ENCODE measurements at places on chromosomes 1 and 21.

- no peak for DNase-seq
Measured at GRCh38 chr1:174013864-174014418, 8.2 kb downstream of the RC3H1 start.

DNA sequence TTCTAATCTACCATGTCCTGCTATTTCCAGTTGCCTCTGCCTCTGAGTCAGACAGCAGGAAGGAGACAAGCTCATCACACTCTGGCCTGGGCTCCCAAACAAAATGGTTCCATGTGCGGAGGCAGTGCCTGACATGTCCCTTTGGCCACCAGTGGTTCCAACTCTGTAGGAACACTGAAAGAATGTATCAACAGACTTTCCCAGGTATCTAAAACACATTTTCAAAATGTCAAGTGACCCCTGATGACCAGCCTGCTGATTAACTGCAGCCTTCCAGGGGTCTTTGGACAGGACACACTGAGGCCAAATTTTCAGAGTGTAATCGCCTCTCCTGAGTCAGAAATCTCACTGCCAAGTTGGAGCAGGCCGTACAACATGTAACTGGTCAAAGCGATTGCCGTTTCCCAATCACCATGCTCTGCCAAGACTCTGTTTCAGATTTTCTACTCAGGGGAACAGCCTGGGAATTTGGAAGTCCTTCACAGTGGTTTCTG, 172.7 kb downstream of the TPR start:
- no peak for DNase-seq

- no peak for DNase-seq
Measured at GRCh38 chr1:6724517-6725141, 23.0 kb upstream of the DNAJC11 start.

DNA sequence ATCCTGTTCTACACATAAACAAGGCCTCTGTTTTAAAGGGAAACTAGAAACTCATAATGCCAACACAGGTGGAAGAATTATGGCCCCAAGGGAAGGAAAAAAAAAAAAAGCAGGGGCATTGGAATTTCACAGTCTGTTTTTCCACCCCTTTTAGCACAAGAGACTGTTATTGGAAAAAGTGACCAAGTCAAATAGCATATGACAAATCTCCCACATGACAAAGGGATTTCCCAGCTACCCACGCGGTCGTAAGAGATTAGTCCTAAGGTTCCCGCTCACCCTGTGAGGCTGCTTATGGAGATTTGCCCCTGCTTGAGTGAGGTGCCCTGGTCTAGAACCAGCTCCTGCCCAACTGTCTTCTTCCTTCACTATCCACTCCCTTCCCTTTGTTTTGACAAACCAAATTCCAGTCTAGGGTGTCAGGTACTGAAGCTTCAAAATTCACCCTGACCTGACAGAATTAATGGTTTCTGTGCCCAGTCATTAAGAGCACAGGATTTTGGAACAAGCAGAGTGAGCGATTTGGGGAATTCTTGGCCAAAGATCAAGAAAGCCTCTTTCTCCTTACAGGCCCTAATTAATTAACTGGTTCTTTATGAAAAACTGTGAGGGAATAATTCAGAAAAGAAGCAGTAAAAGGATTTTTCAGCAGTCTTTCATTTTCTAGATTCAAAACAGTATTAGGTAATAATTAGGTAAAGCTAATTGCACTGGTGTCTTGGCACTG, 107.3 kb downstream of the NMNAT2 start:
- DNase-seq, result no peak

- DNase-seq, result no peak
Measured at GRCh38 chr1:196517193-196517592, 91.0 kb downstream of the KCNT2 start.

DNA sequence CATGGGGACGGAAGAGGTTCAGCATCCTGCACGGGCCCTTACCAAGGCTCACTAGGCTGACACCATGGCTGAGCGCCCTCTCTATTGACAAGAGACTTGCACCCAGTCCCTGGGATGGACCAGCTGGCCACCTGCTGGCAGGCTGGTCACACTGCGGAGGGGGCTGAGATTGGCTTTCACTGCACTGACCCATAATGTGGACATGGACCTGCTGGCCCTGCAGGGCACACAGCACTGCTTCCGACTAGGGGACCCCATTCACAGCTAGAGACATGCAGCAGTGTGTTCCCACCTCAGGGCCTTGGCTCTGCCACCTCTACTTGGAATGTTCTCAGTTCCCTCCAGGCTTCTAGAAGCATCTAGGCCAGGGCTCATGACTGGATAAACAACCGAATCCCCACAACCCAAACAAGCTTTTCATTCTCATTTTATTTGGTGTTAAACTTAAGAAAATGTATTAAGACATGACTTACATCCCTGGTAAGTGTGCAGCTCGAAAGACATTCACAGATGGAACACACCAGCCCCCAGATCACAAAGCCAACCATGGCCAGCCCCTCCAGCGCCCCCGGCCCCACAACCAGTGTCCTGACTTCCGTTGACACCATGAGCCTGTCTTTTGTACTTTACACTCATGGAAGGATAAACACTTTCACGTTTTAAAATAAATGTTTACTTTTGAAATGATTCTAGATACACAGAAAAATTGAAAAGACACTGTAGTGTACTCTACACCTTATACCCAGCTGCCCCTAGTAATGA, 9.3 kb upstream of the SRARP start:
- DNase-seq, result no peak

GRCh38 chr21:24045373-24045772, 1561.9 kb downstream of the MRPL39 start:
- no peak for DNase-seq

GRCh38 chr1:81553503-81553902, 247.2 kb upstream of the ADGRL2 start:
- no peak for DNase-seq

- DNase-seq, result no peak
Measured at GRCh38 chr1:14773396-14774025, 175.0 kb downstream of the KAZN start.

DNA sequence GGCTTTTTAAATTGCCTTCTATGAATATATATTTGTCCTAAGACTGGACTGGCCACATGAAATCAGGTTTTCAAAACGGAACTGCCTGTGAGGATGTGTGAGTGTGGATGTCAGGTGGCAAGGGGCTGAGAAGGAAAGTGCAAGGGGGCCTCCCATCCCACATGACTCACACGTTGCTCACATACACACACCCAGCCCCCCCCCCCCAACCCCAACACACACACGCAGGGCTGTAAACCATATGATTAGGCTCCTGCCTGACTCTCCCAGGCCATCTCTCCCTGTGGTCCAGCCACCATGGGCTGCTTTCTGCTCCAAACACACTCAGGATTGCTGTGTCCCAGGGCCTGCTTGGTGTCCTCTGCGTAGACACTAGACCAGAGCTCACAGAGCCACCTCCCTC, 22.4 kb downstream of the DEGS1 start:
- DNase-seq, result peak; percentile 50

Measured in NCI-H2227 treated with DMSO at 0.1 percent for 48 hours (cell line).